Nephron progenitor cell (in vitro differentiated cells): ENCODE measurements at places on chromosomes 3 and 15.
A peak's percentile ranks its signal among the peaks of the same experiment; 100 is the strongest.

DNA sequence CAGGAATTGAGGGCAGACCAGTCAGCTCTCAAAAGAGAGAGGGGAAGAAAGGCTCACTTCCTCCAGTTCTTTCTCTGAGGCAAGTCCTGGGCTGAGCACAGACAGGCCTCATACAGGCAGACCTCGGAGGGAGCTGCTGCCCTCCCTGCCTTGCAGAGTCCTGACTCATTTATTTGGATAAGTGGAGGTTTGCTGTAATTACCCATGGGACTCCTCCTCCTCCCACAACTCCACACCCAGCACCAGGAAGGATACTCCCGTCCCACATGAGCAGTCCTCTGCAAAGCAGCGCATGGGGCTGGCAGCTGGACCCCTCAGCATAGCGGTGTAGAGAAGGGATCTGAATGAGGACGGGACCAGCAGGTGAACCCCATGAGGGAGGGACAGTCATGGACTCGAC lies 13.4 kb upstream of the SCN10A start:
- peaks cover 11% of the 10 kb centered on the region for H3K4me1 ChIP-seq
- no peak overlapping the region for H3K4me3 ChIP-seq
- no peaks in the 10 kb centered on the region for H3K36me3 ChIP-seq
- DNase-seq: peak; percentile 7
- peaks cover 8% of the 10 kb centered on the region for H3K27me3 ChIP-seq

DNA sequence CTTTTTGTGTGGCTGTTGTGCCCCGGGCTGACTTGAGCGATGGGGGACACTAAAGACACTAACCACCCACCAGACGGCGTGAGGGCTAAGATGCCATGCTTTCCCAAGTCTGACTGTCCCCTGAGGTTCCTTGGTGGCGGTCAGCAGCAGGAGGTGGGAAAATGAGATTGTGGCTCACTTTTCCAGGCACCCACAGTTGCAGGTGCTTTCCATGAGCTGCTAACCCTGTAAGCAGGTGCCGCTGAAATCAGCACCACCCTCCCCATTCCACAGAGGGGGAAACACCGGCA lies 17.7 kb downstream of the PRR23E start:
- H3K27ac ChIP-seq: no peak overlapping the region
- H3K4me3 ChIP-seq: no peak overlapping the region
- H3K4me1 ChIP-seq: peaks cover 14% of the 10 kb centered on the region
- peaks cover 30% of the 10 kb centered on the region for H3K27me3 ChIP-seq

GRCh38 chr3:108383306-108383705 lies 87.0 kb downstream of the HHLA2 start:
- no peak overlapping the region for H3K4me3 ChIP-seq
- no peaks in the 10 kb centered on the region for H3K36me3 ChIP-seq
- H3K27ac ChIP-seq: no peak overlapping the region
- H3K4me1 ChIP-seq: peaks cover 7% of the 10 kb centered on the region
- no peak for DNase-seq

GRCh38 chr3:32302601-32303398 lies 64.3 kb downstream of the CMTM8 start:
- H3K4me1 ChIP-seq: peaks cover 43% of the 10 kb centered on the region
- no peak overlapping the region for H3K4me3 ChIP-seq
- peak overlapping the region; percentile 92 for H3K27ac ChIP-seq
- H3K36me3 ChIP-seq: no peaks in the 10 kb centered on the region

- peaks cover 3% of the 10 kb centered on the region for H3K27me3 ChIP-seq
- H3K4me1 ChIP-seq: peaks cover 4% of the 10 kb centered on the region
- no peak for DNase-seq
- no peak overlapping the region for H3K4me3 ChIP-seq
- no peak overlapping the region for H3K27ac ChIP-seq
- peaks cover 5% of the 10 kb centered on the region for H3K36me3 ChIP-seq
Observed at GRCh38 chr15:99324082-99324620, 72.9 kb downstream of the LRRC28 start.

- H3K4me1 ChIP-seq: peaks cover 5% of the 10 kb centered on the region
- H3K4me3 ChIP-seq: no peak overlapping the region
- H3K36me3 ChIP-seq: no peaks in the 10 kb centered on the region
- DNase-seq: no peak
- H3K27me3 ChIP-seq: peaks cover 14% of the 10 kb centered on the region
Observed at GRCh38 chr15:89936051-89936785, 23.5 kb upstream of the ARPIN start.

DNA sequence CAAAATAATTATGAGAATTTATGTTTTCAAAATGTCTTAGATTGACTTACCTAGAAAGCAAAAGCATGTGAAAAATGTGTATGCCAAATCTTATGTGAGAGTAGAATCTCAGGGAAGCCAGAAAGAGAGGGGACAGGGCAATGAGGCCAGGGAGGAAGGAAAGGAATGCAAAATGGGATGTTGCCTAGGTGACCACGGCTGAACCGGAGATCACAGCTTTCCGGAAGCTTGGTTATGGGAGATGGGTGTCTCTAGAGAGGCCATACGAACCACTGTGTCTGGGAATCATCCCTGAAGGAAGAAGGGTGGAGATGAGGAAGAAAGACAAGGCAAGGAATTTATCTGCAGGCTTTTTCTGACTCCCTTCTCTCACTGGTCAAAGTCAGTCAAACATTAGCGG lies 76.0 kb downstream of the SUCLG2 start:
- H3K4me3 ChIP-seq: peak overlapping the region; percentile 19
- peak; percentile 30 for DNase-seq
- H3K4me1 ChIP-seq: peaks cover 12% of the 10 kb centered on the region

- no peak overlapping the region for H3K4me3 ChIP-seq
- H3K27ac ChIP-seq: no peak overlapping the region
- peaks cover 38% of the 10 kb centered on the region for H3K4me1 ChIP-seq
- DNase-seq: no peak
Observed at GRCh38 chr3:38000965-38001455, 10.4 kb downstream of the VILL start.

- no peak overlapping the region for H3K4me3 ChIP-seq
- no peaks in the 10 kb centered on the region for H3K4me1 ChIP-seq
- DNase-seq: no peak
- no peak overlapping the region for H3K27ac ChIP-seq
- peaks cover 3% of the 10 kb centered on the region for H3K27me3 ChIP-seq
Observed at GRCh38 chr3:26018889-26019288, 229.0 kb downstream of the OXSM start.

DNA sequence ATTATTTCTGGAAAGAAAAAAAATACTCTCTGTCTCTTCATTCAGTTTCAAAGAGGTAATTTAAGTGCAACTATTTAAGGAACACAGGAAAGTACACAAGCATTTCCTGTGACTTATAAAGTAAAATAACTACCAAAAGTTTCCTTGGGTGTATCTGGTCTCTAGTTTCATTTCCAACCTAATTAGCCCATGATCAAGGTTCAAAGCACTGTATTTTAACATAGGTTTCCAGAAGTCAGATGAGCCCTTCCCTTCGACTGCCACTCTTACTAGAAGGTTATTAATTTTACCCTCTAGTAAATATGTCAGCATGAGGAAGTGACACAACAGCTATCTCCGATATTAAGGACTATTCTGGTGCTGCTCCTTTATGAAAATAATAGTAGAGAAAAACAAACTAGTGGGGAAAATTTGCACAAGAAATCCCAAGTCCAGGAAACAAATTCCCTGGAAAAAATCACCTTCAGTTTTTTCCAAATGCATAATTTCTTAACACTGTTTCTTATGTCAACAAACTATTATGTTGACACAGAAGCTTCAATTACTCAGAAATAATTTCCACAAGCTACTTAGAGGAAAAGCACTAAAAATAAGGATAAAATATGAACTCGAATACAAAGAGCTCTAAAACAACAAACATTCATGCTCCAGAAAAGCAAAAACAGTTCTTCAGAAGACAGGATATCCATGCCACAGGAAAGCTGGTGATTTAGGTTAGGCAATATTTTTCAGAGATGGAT lies 35.3 kb downstream of the CCPG1 start:
- H3K27ac ChIP-seq: no peak overlapping the region
- peaks cover 19% of the 10 kb centered on the region for H3K36me3 ChIP-seq
- no peak overlapping the region for H3K4me3 ChIP-seq
- no peaks in the 10 kb centered on the region for H3K27me3 ChIP-seq
- DNase-seq: no peak

GRCh38 chr15:88802250-88802990 lies 816 bp upstream of the ACAN start:
- no peak for DNase-seq
- peaks cover 11% of the 10 kb centered on the region for H3K4me1 ChIP-seq
- H3K27ac ChIP-seq: no peak overlapping the region
- no peaks in the 10 kb centered on the region for H3K36me3 ChIP-seq

DNA sequence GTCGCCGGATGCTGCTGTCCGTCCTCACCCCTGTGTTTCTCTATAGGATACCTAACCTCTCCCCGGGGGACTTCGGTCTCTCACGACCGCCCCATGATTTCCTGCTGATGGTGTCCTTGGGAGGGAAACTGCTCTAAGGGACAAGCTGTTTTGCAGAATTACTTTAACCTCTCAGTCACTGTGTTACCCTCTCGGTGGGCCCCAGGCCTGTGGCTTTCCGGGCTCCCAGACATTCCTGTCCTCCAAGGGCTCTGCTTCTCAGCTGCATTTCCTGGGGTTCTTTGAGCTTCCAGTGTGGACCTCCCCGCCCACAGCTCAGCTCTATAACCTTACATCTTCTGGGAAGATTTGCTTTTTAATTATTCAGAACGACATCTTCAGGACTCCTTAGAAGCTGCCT lies 40.9 kb downstream of the CHST2 start:
- no peak overlapping the region for H3K4me3 ChIP-seq
- H3K27ac ChIP-seq: no peak overlapping the region
- no peaks in the 10 kb centered on the region for H3K36me3 ChIP-seq
- H3K27me3 ChIP-seq: peaks cover 9% of the 10 kb centered on the region
- no peak for DNase-seq

GRCh38 chr15:83837945-83838571 lies 184.1 kb downstream of the ADAMTSL3 start:
- no peaks in the 10 kb centered on the region for H3K36me3 ChIP-seq
- peak; percentile 60 for DNase-seq
- no peak overlapping the region for H3K4me3 ChIP-seq

GRCh38 chr3:174536319-174536718 lies 322.8 kb upstream of the NAALADL2 start:
- H3K27me3 ChIP-seq: no peaks in the 10 kb centered on the region
- no peaks in the 10 kb centered on the region for H3K36me3 ChIP-seq
- H3K4me3 ChIP-seq: no peak overlapping the region
- DNase-seq: no peak
- H3K4me1 ChIP-seq: peaks cover 10% of the 10 kb centered on the region

DNA sequence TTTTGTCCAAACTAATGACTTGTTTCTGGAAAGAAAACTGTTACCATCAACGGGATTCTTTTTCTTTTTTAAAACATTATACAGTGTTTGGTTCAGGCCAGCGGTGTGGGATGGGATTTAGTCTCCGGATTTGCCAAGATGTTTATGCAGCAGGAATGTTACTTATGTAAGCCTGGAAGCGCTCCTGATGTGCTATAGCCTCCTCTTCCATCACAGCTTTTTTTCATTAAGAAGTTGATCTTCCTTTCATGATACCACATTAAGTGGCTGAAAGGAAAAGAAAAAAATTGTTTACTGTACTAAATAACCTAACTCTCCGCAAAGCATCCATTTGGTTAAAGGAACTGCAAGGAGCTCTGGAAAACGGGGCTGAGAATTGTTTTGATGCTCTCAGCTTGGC lies 120.5 kb upstream of the ALDH1A3 start:
- no peak for DNase-seq
- H3K36me3 ChIP-seq: no peaks in the 10 kb centered on the region

- H3K27me3 ChIP-seq: peaks cover 9% of the 10 kb centered on the region
- H3K27ac ChIP-seq: no peak overlapping the region
- no peak overlapping the region for H3K4me3 ChIP-seq
- no peak for DNase-seq
Observed at GRCh38 chr15:95522533-95522932, 808.0 kb upstream of the NR2F2 start.

DNA sequence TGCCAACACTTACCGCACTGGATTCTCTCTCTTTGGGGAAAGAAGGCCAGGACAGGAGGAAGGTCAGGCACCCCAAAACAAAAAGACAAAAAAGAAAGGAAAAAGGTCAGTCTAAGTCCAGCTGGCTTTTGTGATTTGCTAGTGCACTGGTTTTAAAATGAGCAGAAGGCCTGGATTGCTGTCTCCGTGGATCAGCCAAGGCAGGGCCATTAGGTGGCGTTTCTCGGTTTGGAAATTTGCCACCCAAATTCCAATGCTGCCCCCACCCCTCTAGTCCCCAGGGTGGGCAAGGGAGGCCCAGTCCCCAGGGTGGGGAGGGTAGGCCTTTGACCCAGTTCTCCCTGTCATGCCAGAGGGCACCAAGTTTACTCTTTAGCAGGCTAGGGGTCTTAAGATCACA lies 33.3 kb downstream of the TLE3 start:
- DNase-seq: no peak
- peaks cover 73% of the 10 kb centered on the region for H3K4me1 ChIP-seq
- H3K36me3 ChIP-seq: peaks cover 52% of the 10 kb centered on the region
- H3K27ac ChIP-seq: no peak overlapping the region
- H3K27me3 ChIP-seq: peaks cover 8% of the 10 kb centered on the region
